SIG-M5 (cell line): ENCODE measurements at places on chromosomes 16 and 17.

GRCh38 chr16:86462334-86463084 is 47.8 kb upstream of the FOXF1 start:
- no peak for DNase-seq

GRCh38 chr16:89446136-89446974 is 44.0 kb downstream of the ANKRD11 start:
- DNase-seq, result no peak

DNA sequence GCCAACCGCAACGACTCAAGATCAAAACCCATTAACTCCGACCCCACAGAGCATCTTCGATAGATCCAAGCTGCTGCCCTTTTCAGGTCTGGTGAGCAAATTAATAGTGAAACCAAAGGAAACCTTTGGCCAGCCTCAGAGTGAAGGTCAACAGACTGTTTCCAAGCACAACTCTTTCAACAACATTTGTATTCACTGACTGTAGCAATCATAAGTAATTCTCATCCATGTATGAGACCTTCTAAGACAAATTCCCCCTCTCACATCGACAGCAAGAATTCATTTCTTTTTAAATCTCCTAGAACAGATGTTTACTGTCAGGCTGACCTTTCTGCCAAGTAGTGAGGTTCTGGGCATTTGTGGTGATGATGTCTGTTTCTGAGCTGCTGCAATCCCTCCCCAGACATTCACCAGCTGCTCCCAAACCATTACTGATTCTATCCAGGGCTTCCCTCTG is 64.2 kb downstream of the SLC39A11 start:
- no peak for DNase-seq

DNA sequence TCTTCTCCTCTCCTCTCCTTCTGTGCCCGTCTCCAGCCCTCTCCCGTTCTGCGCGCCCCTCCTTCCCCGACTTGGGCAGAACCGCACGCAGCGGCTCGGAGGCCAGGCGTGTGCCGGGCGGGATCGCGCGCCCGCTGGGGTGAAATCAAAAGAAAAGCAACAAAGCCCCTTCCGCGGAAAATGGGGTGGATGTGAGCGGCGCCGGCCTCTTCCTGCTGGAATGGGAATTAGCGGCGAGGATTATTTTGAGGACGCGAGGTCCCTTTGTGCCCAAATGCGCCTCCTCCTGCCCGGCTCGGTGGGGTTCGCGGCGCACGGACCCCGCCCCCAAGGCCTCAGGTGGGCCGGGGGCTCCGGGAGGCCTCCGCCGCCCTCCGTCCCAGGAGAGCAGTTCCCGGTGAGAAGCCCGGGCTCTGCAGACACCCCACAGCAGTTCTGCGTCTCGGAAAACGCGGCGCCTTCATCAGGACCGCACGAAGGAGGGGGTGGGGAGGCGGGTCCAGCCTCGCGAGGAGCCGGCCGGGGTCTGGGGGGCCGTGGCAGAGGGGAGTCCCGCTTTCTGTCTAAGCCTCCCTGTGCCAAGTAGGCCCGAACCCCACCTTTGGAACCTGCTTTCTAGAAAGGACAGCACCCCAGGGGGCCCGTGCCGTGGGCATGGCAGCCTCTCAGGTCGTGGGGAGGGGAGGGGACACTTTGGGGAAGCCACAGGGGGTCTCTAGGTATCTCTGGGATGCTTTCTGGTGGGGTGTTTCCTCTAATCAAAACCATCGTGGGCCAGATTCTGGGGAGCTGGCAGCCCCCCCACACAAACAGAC is 91.0 kb upstream of the CBX4 start:
- DNase-seq, result no peak

GRCh38 chr16:58110571-58111301 is 18.4 kb downstream of the CFAP20 start:
- DNase-seq, result no peak

GRCh38 chr16:65845466-65846209 is 520.9 kb upstream of the CDH5 start:
- no peak for DNase-seq

GRCh38 chr17:45580924-45581323 is 90.4 kb upstream of the PLEKHM1 start:
- DNase-seq, result no peak

- no peak for DNase-seq
These were observed 47.5 kb upstream of the RRN3 start for GRCh38 chr16:15141586-15141985.

DNA sequence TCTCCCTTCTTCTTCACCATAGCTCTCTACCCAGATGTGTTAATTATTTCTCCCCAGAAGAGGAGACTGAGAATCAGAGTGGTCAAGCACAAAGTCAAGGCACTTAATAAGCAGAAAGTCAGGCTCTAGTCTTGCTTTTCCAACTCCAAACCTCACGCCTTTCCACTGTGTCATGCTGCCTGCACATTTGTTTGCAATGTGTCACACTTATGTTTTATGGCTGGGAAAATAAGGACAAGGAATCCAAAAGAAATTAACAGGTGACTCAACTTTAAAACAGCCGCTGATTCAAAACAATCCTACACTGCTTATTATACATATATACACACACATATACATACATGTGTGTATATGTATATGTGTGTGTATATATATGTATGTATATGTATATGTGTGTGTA is 255.7 kb upstream of the DYNLRB2 start:
- no peak for DNase-seq

DNA sequence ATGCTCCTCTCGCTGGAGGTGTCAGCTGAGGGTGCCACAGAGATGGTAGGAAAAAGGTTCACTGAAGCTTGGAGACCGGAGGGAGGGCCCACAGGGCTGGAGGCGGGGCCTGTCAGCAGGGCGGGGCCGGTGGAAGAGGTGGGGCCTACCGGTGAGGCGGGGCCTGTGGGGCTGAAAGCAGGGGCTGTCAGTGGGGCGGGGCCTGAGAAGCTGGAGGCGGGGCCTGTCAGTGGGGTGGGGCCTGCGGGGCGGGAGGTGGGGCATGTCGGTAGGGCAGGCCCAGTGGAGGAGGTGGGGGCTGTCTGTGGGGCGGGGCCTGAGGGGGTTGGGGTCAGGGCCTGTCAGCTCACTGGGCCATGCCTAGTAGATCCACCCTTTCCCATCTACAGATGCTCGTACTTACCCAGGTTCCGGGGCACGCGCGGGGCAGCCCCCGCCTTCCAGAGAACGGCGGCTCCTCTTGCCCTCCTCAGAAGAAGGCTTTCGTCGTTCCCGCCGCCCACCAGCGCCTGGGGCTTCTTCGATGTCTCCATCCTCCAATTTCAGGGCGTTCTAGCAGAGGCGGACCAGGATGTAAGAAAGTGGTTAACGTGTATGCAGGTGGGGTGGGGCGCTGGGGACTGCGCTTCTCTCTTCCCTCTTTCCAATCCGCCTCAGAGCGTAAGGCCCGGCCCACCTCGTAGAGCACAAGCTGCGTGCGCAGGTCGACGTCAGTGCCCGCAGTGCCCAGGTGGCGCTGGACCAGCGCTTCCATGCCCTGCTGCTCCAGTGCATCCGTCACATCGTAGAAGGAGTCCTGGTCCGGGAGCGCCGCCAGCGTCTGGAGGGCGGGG is 9.8 kb downstream of the TMEM208 start:
- DNase-seq, result no peak

- DNase-seq, result no peak
These were observed 23.6 kb downstream of the USP6 start for GRCh38 chr17:5139458-5139732.

DNA sequence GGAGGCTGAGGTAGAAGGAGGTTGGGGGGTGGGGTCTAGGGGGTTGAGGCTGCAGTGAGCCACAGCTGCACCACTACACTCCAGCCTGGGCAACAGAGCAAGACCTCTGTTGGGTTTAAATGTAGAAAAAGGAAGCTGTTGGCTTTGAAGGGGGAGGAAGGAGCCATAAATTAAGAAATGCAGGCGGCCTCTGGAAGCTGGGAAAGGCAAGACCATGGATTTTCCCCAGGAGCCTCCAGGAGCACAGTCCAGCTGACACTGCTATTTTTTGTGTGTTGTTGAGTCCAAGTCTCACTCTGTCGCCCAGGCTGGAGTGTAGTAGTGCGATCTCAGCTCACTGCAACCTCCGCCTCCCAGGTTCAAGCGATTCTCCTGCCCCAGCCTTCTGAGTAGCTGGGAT is 15.9 kb downstream of the LITAF start:
- DNase-seq, result no peak

- DNase-seq, result no peak
These were observed 14.7 kb downstream of the CA7 start for GRCh38 chr16:66858740-66859396.

- no peak for DNase-seq
These were observed 38.2 kb downstream of the KSR1 start for GRCh38 chr17:27494192-27495091.

DNA sequence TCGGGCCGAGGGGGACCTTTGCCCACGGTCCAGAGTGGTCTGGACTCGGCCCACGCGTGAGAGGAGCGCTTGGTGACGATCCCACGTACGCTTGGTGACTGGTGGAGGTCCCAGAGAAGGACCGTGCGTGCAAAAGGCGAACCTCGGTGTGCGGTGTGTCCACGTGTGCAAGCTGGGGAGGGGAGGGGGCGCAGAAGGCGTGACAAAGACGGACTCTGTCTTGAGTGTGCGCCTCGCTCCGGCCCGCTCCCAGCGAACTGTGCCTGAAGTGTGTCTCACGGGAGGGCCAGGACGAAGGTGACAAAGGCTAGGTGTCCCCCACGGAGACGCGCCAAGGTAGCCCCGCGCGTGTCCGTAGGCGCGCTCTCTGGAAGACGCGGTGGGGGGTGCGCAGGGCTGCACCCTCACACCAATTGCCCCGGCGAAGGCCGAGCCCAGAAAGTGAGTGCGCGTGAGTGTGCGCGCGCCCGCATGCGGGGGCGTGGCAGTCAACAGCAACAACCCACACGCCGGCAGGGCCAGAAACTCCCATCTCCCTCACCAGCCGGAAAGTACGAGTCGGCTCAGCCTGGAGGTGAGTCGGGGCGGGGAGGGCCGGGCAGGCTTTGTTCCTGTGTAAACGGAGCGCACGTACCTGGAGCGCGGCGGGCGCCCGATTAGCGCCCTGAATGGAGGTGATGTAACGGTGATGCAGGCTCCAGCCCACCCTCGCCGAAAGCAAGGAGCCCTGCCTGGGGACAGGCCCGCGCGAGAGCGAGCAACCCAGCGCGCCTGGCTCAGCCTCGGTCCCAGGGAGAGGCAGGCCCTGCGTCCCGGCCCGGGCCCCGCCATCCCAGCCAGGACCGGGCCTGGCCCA is at the start of gene GPRC5C:
Gene GPRC5C (plus strand): TSS at position 521 of the 856 bp plus-strand sequence. CDS start 7,689 bp downstream, outside the sequence.
- DNase-seq, result no peak

DNA sequence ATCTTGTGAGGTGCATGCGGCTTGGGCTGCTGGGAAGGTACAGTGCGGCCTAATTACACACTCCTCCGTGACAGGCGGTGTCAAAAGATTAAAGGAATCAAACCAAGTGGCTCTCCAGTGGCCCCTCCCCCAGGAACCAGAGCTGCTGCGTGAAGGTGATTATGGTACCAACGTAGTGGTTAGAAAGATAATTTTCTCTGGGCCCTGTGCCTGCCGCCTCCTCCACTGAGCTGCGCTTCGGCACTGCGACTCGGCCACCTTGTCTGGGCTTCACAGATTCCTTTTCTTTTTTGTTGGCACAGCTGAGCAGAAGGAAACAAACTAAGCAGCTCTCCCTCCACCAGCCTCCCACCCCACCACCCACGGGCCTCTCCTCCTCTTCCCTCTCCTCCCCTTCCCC is 113.2 kb upstream of the SDK2 start:
- DNase-seq, result no peak

DNA sequence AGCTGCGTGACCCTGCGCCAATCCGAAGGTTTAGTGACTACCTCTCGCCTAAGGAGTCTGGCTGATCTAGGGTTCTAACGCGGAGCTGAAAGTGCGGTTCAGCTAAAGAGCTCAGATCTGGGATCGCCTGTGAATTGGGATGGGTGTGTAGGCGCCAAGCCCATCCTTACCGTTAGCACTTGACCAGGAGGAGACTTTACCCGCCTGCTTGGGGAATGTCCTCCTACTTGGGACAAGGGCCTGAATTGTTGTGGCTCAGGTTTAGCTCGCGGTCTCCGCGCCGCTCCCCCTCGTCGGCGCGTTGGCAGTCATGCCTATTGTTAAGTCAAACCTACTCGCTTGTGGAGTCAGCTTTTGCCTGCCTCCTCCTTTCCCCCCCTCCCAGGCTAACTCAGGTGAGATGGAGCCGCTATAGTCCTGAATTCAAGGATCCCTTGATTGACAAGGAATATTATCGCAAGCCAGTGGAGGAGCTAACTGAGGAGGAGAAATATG is 480 bp downstream of the MRPS7 start:
- DNase-seq, result no peak

DNA sequence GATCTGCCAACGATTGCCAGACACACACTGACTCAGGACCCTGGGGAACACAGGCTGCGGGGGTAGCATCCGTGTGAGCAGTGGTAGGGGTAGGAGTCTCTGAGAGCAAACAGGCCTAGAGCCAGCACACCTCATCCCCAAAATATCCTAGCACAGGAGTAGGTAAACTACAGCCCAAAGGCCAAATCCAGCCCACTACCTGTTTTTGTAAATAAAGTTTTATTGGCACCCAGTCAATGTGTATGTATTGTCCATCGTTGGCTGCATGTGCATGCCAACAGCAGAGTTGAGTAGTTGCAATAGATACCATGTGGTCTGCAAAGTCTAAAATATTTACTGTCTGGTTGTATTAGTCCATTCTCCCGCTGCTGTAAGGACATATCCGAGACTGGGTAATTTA is 55.5 kb upstream of the GPRC5B start:
- DNase-seq, result no peak

- no peak for DNase-seq
These were observed 10.4 kb upstream of the CHMP6 start for GRCh38 chr17:80981062-80981902.

DNA sequence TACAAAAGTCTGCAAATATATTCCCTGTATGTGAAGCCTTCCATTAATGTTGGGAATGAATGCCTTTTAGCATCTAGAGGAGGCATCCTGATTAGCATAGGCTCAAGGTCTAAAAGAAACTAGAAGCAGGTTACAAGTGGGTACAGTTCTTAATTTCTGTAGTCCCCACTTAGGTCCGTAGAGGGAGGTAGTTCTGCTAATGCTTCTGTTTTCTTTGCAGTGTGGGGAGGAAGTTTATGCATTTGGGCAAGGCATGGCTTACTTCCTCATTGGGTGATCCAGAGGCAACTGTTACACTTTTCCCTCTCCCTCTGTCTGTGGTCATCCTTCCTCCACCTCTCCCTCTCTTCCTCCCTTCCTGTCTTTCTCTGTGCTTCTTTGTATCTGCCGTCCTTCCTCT is 108.4 kb upstream of the ZKSCAN2 start:
- DNase-seq, result no peak

- DNase-seq, result no peak
These were observed at the start of gene TMC6 for GRCh38 chr17:78128551-78129350. Gene TMC6 (minus strand): TSS chr17:78128755. CDS start chr17:78126832, 1,923 bp downstream.

DNA sequence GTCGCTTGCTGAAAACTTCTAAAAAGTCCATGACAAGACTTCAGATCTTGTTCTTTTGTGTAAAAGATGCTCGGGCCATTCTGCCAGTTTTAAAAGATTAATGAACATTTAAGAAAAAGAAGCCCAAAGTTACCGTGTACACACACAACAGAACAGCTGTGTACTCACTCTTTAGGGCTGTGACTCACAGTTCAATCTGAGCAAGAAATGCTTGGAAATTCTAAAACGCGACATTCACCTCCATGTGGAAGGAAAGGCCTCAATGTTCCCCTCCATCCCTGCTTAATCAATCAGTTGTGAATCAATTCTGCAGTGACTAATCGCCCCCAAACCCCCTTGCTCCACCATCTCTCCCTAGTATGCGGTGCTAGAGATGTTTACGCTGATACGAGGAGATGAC is 609.9 kb upstream of the SALL1 start:
- DNase-seq, result no peak
